ENCODE measurements at places on chromosomes 11 and 22.

- no peak for DNase-seq
Observed at GRCh38 chr11:17936790-17937189, 76.1 kb downstream of the SERGEF start.

- DNase-seq, result no peak
Observed at GRCh38 chr11:93659841-93660240, 1.6 kb upstream of the CEP295 start.

- peak; percentile 19 for DNase-seq
Observed at GRCh38 chr22:35627267-35628041, 10.3 kb upstream of the MB start.

GRCh38 chr11:64384028-64384737 is 25.2 kb downstream of the RPS6KA4 start:
- no peak for DNase-seq

DNA sequence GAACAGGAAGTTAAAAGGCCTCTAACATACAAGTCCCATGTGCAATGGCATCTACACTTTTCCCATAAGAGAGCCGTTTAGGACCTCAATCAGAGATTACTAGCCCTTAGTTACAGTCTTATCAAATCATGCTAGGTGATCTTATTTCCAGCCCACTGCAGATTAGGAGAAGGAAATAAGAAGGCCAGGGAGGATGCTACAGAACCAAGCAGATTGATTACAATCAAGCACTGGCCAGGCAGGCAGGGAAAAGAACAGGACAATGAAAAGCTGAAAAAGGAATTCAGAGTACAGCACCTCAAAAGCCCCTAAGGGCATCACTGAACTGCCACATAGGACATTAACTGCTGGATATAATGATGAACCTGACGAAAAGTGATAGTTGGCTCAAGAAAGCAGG is 73.0 kb downstream of the CLPB start:
- no peak for DNase-seq
